T-helper 22 cell (primary cell): ENCODE measurements at places on chromosomes 5 and 9.

DNA sequence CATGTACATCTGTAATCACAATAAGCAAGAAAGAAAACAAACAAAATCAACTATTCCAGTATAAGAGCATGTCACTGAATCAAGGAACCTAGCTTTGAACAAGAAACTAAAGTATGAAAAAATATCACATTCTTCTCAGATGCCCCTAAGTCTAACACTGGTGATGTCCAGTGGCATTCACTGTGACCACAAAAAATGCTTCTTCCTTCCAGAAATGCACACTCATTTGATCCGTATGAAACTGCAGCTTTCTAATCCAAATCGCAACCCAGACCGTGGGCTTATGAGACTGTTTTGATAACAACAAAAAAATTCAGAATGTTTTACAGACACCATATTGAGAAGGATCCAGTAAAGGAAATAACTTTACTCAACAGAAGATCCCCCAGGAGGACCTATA lies 320.1 kb upstream of the TARS1 start:
- DNase-seq: no peak

DNA sequence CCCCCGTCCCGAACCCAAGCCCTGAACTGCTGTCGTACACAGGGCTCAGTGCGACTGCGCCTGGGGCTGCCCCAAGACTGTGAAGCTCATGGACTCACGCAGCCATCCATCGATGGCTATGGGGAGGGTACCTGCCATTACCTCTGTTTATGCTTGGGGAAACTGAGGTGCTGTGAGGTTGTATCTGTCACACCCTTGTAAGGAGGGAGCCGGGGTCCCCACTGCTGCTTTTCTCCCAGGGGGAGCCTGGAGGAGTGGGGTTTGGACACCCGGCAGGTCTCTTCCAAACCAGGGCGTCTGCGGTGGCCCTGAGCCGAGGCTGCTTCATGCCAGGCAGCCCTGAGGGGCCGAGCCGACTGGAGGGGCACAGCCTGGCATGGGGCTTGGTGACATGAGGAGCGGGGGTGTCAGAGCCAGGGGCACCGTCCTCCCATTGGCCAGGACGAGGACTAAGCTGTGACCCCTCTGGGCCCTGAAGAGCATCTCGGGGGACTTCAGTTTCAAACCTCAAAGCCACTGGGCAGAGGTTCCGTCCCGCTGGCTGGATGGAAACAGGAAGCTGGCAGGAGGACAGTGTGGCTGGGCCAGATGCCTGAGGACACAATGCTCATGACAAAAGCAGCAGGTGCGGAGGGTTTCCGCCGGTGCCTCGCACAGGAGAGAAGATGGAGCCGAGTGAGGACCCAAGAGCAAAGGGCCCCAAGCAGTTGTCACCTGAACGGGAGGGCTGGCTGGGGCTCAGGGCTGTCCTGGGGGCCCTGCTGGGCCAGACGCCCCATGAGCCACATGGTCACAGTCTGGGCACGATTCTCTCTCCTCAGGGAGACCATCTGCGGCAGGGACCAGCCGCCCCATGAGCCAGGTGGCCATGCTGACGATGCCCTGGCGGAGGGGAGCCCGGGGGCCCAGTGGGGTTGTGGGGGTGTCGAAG lies 54.4 kb upstream of the EXOC3 start:
- no peak for DNase-seq

- DNase-seq: no peak
These were observed 910.0 kb upstream of the WWC1 start for GRCh38 chr5:167381457-167381856.

GRCh38 chr5:38367410-38367809 lies 109.1 kb downstream of the EGFLAM start:
- DNase-seq: no peak

- no peak for DNase-seq
These were observed 1.7 kb upstream of the ABL1 start for GRCh38 chr9:130833031-130833990.

GRCh38 chr9:33437898-33438297 lies 9.5 kb downstream of the AQP3 start:
- no peak for DNase-seq

GRCh38 chr5:76050134-76050533 lies 33.0 kb upstream of the SV2C start:
- no peak for DNase-seq

- no peak for DNase-seq
These were observed 654.3 kb downstream of the CCDC171 start for GRCh38 chr9:16207161-16207560.

- DNase-seq: no peak
These were observed 283.2 kb upstream of the CLINT1 start for GRCh38 chr5:158142156-158142555.

- DNase-seq: no peak
These were observed 596 bp downstream of the ENTREP1 start for GRCh38 chr9:69325409-69326212.

GRCh38 chr9:87263291-87263690 lies 234.4 kb upstream of the DAPK1 start:
- no peak for DNase-seq

- no peak for DNase-seq
These were observed 153.3 kb downstream of the CARTPT start for GRCh38 chr5:71872311-71872864.

DNA sequence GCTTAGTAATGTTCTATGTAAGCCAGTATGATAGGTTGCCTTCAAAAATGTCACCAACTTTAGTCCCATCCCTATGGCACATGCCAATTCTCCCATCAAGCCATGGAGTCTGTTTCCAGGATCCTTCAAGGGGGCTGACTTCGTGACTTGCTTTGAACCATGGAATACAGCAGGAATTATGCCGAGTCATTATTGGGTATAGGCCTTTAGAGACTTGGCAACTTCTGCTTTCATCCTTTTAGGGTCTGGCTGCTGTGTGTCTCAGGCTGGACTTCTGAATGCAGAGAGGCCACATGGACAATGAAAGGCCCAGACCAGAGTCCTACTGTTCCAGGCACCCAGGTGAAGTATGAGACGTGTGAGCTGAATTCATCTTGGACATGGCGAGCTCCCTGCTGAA lies 109.8 kb downstream of the DENND1A start:
- DNase-seq: no peak

DNA sequence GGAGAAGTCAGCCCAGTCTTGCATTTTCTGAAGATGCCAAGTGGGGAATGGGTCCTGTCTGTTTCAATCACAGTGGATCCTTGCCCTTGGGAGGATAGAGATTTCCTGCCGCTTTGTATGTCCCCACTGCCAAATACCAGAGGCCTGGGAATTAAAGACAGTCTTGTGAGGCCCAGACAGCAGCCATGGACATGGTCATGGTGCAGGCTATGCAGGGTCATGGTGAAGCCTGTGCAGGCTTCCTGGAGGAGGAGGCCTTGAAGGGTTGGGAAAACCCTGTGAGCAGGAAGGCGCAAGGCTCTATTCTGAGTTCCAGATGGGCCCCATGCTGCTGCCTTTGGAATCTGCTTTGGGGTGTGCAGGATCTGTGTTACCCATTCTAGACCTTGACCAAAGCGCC lies 57.3 kb upstream of the PITX1 start:
- DNase-seq: no peak

GRCh38 chr5:153079396-153079795 lies 411.1 kb upstream of the GRIA1 start:
- no peak for DNase-seq

DNA sequence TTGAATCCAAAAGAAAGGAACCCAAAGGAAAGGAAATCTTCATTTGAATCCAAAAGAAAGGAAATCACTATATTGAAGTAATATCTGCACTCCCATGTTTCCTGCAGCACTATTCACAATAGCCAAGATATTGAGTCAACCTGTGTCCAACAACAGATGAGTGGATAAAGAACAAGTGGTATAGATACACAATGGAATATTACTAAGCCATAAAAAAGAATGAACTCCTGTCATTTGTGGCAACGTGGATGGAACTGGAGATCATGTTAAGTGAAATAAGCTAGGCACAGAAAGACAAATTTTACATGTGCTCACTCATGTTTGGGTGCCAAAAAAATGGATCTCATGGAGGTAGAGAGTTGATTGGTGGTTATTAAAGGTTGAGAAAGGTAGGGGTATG lies 57.8 kb upstream of the STOM start:
- no peak for DNase-seq

DNA sequence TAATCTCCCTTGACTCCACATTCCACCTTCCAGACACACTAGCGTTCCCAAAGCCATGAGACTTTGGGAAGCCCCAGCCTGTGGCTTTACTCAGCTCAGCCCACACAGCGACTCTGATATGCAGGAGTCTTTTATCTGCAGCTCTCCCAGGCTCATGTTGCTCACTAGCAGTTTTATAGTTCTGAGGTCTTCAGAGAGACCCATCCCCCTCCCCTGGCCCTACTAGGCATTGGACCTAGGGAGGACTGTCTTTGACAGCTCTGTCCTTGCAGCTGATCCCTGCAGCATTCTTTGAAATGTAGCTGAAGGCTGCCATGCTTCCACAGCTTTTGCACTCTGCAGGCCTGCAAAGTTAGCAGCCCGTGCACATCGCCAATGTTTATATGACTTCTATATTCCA lies 19.9 kb upstream of the CYLC2 start:
- no peak for DNase-seq
